ENCODE measurements at places on chromosomes 7 and 10. TPM values are rescaled to one million over a fixed set of nuclear protein-coding genes. Genes with fewer than 3 reads are reported as not detected.

DNA sequence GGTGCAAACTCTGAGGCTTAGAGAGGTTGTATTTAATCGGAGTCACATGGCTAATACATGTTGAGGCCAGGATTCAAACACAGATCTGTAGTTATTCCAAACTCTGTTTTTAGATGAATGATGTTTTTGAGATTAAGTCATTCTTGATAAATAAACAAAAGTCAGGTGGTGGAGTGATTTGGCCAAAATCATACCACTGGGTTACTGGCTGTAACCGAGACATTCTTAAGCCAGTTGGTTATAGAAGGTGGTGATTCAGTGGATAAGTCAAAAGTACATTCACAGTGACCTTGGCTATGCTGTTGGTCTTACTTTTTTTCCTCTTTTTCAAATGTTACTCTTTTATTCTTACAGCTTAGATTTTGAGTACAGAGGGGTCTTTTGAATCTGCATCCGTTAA is 361.4 kb downstream of the KIF20B start:
- no peak for DNase-seq
- no peaks in the 10 kb centered on the region for H3K27me3 ChIP-seq
- no peak overlapping the region for H3K27ac ChIP-seq
- no peak overlapping the region for H3K4me3 ChIP-seq
- no peaks in the 10 kb centered on the region for H3K4me1 ChIP-seq

DNA sequence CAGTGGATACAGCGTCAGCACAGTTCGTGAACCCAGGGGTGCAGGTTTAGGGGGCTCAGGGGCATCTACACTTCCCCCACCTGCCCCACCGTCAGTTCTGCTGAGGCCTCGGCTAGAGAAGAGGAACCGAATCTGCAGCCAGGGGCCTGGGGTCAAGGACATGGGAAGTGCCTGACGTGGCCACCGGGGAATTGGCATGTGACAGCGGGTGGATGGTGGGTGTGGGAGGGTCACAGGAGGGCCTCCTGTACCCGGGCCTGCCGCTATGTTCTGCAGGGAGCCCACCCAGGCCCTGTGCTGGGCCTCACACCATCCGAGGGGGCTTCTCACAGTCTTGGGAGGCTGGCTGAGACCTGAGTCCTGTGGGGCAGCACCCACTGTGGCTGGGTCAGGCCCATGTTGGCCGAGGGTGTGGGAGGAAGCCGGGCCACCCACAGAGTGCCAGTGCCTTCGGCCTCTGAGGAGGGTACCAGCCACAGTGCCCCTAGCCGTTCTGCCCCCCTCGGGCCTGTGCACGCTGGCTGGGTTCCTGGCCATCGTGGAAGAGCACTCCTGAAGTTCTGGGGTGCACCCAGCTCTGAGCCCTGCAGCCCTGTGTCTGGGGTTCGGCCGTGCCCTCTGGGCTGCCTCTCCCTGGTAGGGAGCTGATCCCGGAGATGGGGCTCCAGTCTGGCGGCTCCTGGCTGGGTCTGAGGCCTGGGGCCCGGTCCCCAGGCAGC is 5.9 kb downstream of the TTYH3 start:
- no peaks in the 10 kb centered on the region for H3K36me3 ChIP-seq
- no peak for DNase-seq
- no peak overlapping the region for H3K4me3 ChIP-seq
- H3K4me1 ChIP-seq = peaks cover 16% of the 10 kb centered on the region
- H3K27ac ChIP-seq = peak overlapping the region; percentile 27

NUTM2D gene
- total RNA-seq = 3.4 TPM

- peaks cover 10% of the 10 kb centered on the region for H3K4me1 ChIP-seq
- H3K36me3 ChIP-seq = no peaks in the 10 kb centered on the region
- H3K4me3 ChIP-seq = no peak overlapping the region
- no peak overlapping the region for H3K27ac ChIP-seq
- H3K27me3 ChIP-seq = no peaks in the 10 kb centered on the region
- no peak for DNase-seq
Observed at GRCh38 chr10:77034795-77035194, 602.8 kb downstream of the KCNMA1 start.

GRCh38 chr10:49286686-49287085 is 12.3 kb upstream of the C10orf71 start:
- H3K36me3 ChIP-seq = no peaks in the 10 kb centered on the region
- H3K27me3 ChIP-seq = no peaks in the 10 kb centered on the region
- H3K4me3 ChIP-seq = no peak overlapping the region
- no peak overlapping the region for H3K27ac ChIP-seq
- no peak for DNase-seq

DNA sequence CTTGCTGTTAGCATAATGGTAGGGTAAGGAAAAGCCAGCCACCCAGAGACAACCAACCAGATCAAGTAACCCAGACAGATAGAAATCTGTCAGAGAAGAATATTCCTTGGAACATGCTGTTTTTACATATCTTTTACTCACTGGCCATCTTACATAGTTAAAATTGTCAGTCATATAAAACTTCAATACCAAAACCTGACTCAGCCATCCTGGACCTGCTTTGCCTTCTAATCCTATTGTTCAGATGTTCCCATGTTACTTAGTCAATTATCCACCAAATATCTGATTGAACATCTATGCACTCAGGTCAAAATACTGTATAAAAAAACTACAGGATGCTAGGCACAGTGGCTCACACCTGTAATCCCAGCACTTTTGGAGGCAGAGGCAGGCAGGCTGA is 466.5 kb upstream of the NRP1 start:
- H3K36me3 ChIP-seq = no peaks in the 10 kb centered on the region
- peaks cover 10% of the 10 kb centered on the region for H3K4me1 ChIP-seq
- H3K4me3 ChIP-seq = no peak overlapping the region

DNA sequence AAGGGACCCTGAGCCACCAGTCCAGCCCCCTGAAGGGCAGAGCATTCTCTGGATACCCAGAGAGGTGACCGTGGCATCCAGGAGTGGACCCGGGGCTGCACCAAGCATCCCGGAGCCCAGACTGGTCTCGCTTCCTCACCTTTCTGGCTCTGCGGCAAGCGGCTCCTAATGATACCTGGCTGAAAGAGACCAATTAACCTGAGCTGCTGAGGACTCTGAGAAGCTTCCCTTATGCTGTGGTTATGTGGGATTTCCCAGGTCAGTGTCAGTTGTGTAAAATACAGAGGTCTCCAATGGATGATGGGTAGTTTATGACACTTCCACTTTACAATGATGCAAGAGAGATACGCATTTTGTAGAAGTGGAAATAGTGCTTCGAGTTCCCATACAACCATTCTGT is 51.5 kb downstream of the PFKFB3 start:
- H3K36me3 ChIP-seq = no peaks in the 10 kb centered on the region
- DNase-seq = no peak
- H3K4me3 ChIP-seq = no peak overlapping the region
- no peaks in the 10 kb centered on the region for H3K4me1 ChIP-seq

IFIT1B gene
- total RNA-seq = not detected

SYNPO2L gene
- 0.06 TPM for total RNA-seq

TRPV6 gene
- total RNA-seq = not detected

ITGA8 gene
- total RNA-seq = 0.15 TPM

STEAP2 gene
- 3.0 TPM for total RNA-seq

All from neural progenitor cell (in vitro differentiated cells).